ENCODE measurements at places on chromosomes 16 and 17. TPM values are rescaled to one million over a fixed set of nuclear protein-coding genes. Genes with fewer than 3 reads are reported as not detected.

HLF gene
- 6.4 TPM for polyA plus RNA-seq

PRSS8 gene
- 64.3 TPM for polyA plus RNA-seq

IGSF6 gene
- polyA plus RNA-seq = 1.1 TPM

ABCC12 gene
- polyA plus RNA-seq = not detected

SDK2 gene
- polyA plus RNA-seq = 0.55 TPM

ASGR2 gene
- polyA plus RNA-seq = 1.00 TPM

TM4SF5 gene
- 0.07 TPM for polyA plus RNA-seq

CDH3 gene
- 12.2 TPM for polyA plus RNA-seq

HOXB6 gene
- polyA plus RNA-seq = 0.29 TPM

BEAN1 gene
- polyA plus RNA-seq = 0.40 TPM

ZFHX3 gene
- polyA plus RNA-seq = 1.1 TPM

RAC3 gene
- polyA plus RNA-seq = 9.6 TPM

CCL4 gene
- polyA plus RNA-seq = 1.8 TPM

UTS2R gene
- polyA plus RNA-seq = not detected

TELO2 gene
- polyA plus RNA-seq = 32.6 TPM

CFAP97D1 gene
- polyA plus RNA-seq = 0.01 TPM

ETV4 gene
- polyA plus RNA-seq = 7.4 TPM

NPIPB5 gene
- 38.9 TPM for polyA plus RNA-seq

SLFN5 gene
- polyA plus RNA-seq = 3.1 TPM

ERN2 gene
- 0.40 TPM for polyA plus RNA-seq

PIEZO1 gene
- 102 TPM for polyA plus RNA-seq

VAMP2 gene
- 21.9 TPM for polyA plus RNA-seq

ASPHD1 gene
- 0.31 TPM for polyA plus RNA-seq

SEPTIN1 gene
- 3.5 TPM for polyA plus RNA-seq

KCNG4 gene
- not detected for polyA plus RNA-seq

TNS4 gene
- polyA plus RNA-seq = 74.8 TPM

EFNB3 gene
- polyA plus RNA-seq = 0.67 TPM

ZPBP2 gene
- polyA plus RNA-seq = not detected

TEDC2 gene
- polyA plus RNA-seq = 6.0 TPM

JPT1 gene
- polyA plus RNA-seq = 300 TPM

TNFRSF17 gene
- 0.12 TPM for polyA plus RNA-seq

NDUFB10 gene
- 207 TPM for polyA plus RNA-seq

NPB gene
- polyA plus RNA-seq = 0.49 TPM

TAC4 gene
- not detected for polyA plus RNA-seq

TBC1D3H gene
- polyA plus RNA-seq = not detected
